ENCODE measurements at places on chromosomes 1 and 21.

DNA sequence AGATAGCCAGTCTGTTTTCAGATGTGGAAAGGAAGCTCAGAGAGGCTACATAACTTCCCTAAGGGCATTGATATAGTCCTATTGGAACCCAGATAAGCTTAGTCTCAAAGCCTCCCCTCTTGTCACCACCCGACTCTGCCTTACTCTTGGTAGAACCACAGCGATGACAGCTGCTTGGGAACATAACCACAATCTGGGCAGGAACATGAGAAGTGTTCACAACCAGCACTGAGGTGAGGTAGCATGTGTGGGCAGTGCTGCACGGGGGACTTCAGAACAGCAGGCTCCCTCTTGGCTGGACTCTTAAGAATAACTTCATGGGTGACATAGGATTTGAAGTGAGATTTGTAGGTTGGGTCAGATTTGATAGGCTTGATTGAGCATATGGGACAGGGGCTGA, 9.3 kb upstream of the S100A10 start:
- DNase-seq: no peak

DNA sequence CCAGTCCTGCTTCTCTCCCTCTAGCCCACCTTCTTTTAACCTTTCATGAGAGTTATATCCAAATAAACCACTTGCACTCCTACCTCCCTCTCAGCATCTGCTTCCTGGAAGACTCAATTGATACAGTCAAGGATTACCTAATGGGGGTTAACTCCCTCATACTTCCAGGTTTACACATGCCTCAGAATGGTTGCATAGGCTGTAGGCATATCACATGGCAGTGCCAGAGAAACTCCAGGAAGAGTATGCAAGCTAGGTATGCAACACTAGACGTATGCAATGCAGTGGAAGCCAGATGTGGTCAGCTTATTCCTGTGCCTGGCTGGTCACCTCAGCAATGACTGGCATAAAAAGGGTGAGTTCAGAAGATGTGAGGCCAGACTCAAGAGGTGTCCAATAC, 32.7 kb upstream of the VANGL1 start:
- DNase-seq: no peak

DNA sequence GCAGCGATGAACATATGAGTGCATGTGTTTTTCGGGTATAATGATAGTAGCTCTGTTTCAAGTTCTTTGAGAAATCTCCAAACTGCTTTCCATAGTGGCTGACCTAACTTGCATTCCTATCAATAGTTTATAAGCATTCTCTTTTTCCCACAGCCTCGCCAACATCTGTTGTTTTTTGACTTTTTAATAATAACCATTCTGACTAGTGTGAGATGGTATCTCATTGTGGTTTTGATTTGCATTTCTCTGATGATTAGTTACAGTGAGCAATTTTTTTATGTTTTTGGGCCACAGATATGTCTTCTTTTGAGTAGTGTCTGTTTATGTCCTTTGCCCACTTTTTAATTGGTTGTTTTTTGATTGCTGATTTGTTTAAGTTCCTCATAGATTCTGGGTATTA, 10.6 kb upstream of the RUNX1 start:
- no peak for DNase-seq

- DNase-seq: no peak
These were observed 58.7 kb downstream of the NRDC start for GRCh38 chr1:51819810-51820209.

All from iPS-NIHi11 (cell line).